ENCODE measurements at places on chromosomes 4 and X. TPM values are rescaled to one million over a fixed set of nuclear protein-coding genes. Genes with fewer than 3 reads are reported as not detected.

BEX2 gene
- 12.2 TPM for total RNA-seq

TRAM1L1 gene
- total RNA-seq, result 6.8 TPM

CASK gene
- 36.7 TPM for total RNA-seq

GLRA3 gene
- not detected for total RNA-seq

BBS12 gene
- total RNA-seq, result 2.4 TPM

CSAG2 gene
- not detected for total RNA-seq

Measured in Caki2 (cell line).